Foreskin fibroblast (primary cell): ENCODE measurements at places on chromosomes 5 and 9.

DNA sequence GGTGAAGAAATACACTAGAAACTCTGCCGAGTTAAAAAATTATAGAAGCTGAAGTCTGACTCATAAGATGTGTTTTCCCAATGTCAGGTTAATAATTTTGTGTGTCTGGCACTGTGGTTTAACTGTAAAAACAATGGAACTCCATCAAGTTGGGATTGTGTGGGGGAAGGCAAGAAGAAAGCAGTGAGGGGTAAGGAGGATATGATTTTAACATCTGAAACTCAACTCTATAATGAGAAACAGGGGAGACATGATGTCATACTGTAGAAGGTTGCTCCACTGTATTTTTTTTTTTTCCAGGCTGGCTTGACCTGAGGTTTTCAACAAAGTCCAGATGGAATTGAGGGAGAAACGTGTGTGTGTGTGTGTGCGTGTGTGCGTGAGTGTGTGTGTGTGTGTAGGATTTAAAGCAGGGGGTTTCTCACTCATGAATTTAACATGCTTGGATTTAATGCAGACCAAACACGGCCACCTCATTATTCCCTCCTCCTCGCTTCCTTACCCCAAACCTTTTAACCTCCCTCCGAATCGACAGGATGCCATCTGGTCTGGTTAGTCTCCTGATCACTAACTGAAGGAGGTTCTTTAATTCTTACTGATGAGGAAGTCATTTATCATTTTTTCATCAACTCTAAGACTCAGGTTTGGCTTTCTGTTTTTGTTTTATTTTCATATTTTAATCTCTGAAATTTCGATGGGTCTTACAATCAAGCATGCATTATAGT is 140.2 kb upstream of the LPAR1 start:
- DNase-seq, result peak; percentile 92

GRCh38 chr9:95008151-95008771 is 281.8 kb downstream of the AOPEP start:
- no peak for DNase-seq

GRCh38 chr9:127222388-127223095 is 42.0 kb upstream of the GARNL3 start:
- no peak for DNase-seq

DNA sequence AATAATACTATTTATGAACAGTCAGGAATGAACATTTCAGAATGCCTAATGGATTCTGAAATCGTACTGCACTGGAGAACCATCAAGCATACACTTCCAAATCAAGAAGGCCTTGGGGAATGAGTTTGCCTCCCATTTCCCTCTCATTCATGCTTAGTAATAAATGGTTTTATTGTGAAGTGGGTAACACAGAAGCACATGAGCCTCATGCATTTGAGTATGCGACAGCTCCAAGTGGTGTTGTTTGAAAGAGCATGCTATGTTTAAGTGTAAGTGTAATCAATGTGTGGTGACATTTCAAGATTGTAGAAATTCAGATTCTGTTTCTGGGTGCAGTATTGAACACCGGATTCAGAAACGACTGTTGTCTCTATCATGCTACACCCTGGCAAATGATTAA is 60.0 kb downstream of the SGCD start:
- no peak for DNase-seq

DNA sequence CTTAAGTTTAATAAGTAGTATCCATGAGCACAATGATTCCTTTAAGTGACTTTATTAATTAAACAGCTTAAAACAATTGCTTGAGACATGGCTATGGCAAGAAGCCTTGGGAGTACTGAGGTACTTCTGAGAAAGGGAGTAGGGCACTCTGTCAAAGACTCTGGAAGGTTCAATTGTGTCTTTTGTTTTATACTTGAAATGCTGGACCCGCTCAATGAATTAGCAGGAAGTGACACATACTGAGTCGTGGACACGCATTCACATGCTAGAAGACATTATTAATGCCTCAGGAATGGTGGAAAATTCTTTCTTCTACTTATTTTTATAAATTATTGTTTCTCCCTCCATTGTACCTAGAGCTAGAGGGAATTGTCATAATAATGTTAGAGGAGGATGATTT is 347.3 kb upstream of the ZNF608 start:
- peak; percentile 90 for DNase-seq

GRCh38 chr5:170067574-170068170 is 38.0 kb upstream of the FOXI1 start:
- DNase-seq, result no peak

DNA sequence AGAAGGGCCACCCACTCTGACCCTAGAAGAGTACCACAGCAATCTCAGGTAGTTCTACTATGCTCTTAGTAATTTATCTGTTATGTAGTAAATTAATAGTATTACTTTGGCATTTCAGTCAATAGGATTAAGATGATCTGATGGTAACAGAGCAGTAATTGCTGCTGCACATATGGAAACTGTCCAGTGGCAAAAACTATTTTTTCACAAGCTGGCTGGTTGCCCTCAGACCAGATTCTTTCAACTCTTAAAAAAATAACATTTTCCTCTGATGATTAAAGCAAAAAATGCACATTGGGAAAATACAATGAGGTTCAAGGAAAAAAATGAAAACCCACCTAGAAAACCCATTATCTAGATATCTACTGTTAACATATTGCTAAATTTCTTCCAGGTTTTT is 19.7 kb downstream of the GLRA1 start:
- DNase-seq, result no peak
